CD4-positive, alpha-beta T cell treated with Interleukin-17A for 4 hours (primary cell): ENCODE measurements at places on chromosomes 13 and 19.

DNA sequence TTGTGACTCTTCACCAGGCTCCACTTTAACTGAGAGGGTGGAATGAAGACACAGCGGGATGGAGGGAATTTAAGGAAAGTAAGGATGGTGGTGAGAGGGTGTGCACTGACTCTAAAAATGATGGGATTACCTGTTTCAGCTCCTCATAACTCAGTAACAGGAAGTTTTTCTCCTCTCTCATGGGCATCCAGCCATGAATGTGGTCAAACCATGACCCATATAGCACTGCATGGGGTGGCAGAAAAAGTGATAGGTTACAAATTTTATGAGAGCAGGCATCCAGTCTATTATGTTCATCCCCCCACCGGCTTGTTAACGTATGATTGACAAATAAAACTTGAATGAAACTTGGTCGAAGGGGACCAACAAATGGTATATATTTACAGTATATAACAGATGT is 7.2 kb downstream of the SULT2A1 start:
- DNase-seq: no peak

- DNase-seq: no peak
Measured at GRCh38 chr13:24361113-24361512, 51.7 kb downstream of the C1QTNF9 start.

- DNase-seq: no peak
Measured at GRCh38 chr19:35070471-35070870, 28.9 kb downstream of the HPN start.

- no peak for DNase-seq
Measured at GRCh38 chr19:30923096-30923495, 426.1 kb downstream of the TSHZ3 start.

DNA sequence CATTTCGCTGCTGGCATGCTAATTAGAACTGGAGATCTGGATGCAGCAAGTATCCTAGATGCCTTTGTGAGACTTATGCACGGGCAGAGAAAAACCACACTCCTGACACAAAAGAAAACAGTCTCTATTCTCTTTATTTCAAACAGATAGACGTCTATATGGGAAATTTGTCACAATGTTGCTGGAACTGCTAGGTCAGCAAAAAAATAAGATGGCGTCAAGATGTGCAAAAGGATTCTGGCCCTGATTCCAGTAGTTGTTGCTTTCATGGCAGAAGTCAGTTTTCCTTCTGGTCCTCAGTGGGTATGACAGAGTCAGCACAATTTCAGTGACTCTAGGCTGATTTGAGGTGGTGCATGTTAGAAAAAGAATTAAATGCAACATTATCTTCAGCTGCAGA is 1068.0 kb downstream of the SLITRK5 start:
- no peak for DNase-seq

DNA sequence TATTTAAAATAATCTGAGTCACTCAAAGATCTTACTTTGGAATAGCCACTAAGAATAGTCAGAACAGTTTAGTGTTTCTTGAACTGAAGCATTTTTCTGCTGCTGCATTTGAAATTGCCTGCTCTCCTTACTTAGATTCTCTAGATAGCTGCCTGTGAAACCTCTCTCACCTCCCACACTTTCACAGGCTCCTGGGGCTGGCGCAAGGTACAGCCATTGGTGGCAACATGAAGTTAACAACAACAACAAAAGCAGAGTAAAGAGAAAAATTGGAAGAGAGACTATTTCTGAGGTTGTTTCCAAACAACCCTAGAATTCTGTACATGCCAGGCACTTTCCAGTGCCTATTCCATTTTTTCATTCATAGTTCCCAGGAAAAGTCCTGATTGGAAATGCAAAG is 25.3 kb downstream of the SLITRK5 start:
- no peak for DNase-seq

GRCh38 chr13:40344270-40345148 is 321.9 kb downstream of the FOXO1 start:
- no peak for DNase-seq

DNA sequence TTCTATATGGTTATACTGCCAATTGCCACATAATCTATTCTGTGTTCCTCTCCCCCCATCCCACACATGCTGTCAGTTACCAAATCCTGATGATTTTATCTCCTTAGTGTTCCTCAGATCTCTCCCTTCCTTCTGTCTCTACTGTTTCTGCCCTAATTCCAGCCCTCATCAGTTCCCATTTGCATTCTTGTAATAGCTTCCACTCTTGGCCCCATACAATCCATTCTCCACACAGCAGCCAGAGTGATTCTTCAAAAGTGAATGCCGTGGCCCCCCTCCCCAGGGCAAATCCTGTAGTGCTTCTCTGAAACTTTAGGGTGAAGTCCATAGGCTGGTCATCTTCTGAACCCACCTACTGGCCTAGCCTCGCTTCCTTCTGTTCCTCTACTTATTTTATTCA is 114.4 kb downstream of the ZAR1L start:
- no peak for DNase-seq

DNA sequence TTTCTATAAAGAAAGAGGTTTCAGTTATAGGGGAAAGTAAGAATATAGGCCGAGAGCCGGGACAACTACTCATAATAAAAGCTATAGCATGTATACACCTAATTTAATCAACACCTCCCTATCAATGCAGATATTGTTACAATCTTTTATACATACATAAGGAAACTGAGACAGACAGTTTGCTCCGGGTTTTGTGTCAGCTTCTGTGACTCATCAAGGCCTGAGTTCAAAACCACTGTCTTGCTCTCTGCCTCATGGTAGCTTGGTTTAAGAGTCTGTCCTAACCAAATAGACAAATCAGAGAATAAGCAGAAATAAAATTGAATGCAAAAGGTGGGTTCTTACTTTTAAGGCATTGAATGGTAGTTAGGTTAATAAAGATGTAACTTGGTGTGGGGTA is 222.9 kb downstream of the GGACT start:
- no peak for DNase-seq

DNA sequence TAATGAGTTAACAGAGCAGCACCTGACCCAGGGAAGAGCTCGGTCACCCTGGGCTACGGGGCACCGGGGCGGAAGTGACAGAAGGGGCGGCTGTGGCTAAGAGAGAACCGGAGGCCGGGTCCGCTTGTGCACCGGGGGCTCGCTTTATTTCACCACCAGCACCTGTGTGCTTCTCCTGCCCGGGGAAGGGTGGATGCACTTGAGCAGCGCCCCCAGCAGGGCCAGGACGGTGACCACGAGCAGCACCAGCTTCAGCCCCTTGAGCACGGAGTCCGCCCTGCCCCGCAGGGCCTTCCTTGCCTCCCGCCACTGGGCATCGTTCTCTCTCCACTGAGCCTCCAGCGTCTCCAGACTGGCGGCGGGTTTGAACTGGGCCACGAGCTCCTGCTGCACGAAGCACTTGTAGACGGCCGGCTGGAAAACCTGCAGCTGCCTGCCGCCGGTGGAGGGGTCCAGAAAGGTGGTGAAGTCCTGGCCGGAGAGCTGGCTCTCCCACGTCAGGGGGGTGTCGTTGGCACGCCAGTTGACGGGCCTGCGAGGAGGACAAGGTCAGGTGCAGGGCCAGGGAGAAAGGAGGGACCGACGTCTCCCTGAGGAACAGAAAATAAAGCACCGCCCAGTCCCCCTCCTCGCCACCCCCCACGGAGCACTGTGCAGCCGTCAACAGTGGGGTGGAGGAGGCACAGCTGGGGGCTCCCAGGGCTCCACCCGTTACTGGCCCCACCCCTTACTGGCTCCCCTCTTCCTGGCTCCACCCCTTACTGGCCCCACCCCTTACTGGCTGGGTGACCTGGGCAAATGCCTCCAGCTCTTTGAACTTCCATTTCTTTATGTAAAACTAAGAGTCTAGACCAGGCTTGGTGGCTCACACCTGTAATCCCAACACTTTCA is 3.6 kb downstream of the FAM187B start:
- DNase-seq: no peak

DNA sequence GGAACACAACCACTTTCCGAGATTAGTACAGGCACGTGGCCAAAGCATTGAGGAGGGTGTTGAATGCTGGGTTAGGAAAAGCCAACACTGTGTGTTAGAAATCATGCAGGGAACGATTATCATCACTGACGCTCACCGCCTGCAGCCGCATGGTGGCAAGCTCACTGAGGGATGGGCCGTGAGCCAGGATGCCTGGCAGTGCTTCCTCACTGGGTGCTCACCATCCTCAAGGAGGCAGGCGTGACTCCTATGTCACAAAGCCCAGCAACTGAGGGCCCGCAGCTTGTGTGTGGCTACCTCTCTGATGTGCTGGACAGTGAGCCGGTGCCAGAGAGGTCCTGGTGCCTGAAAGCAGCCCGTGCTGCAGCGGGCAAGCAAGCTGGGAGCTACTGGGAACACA is 30.4 kb upstream of the TIMM44 start:
- no peak for DNase-seq

DNA sequence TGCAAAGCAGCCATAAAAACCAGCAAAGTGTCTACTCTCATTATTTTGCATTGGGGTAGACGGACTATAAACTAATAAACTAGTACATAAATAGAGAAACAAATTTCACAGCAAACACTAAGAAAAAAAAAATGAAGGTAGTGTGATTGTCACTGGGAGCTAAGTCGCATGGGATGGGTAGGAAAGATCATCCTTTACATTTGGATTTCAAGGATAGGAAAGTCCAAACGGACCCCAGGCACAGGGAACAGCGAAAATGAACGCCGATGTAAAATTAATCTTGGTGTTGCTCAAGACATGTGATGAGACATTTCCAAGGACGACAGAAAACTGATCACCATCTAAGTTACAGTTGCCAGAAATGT is 690 bp upstream of the SGTA start:
- no peak for DNase-seq
